Stimulated activated CD8-positive, alpha-beta memory T cell treated with anti-CD3 and anti-CD28 coated beads, Interleukin-15, amount 100 ng/mL, for 4 hours (primary cell): ENCODE measurements at places on chromosomes 3 and 15.

DNA sequence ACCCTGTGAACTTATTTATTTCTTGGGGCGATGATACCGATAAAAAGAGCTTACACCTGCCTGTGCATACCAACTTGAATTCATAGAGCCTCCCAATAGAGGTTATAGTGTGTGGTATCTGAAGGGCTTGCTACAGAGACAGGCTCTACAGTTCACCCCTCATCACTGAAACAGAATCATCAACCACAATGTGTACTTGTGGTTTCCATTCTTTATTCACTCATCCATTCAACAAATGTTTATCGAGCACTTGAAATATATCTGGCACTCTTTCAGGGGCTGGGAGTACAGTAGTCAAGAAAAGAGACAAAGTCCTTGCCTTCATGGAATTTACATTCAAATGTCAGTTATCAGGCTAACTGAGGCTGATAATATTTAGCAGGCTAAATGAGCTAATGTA lies 134.4 kb upstream of the SKOR1 start:
- DNase-seq = no peak

DNA sequence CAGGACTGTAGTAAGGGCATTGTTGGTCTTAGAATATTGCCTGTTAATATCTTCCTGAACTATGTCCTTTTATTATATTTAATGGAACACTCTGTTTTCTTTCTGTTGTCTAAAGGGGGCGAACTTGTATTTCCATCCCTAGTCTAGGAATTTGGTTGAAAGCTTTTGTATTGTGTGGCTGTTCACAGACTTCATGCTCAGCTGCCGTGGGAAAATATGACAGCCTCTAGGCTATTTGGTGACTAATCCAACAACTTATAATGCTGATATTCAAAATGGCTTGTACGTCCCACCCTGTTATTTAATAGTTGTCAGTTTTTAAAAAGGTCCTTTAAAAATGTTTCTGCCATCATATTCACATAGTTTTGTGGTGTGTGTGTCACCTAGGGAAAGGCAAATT lies 202.6 kb downstream of the KLHL25 start:
- DNase-seq = no peak

GRCh38 chr3:59978979-59979378 lies 929.2 kb upstream of the CFAP20DC start:
- no peak for DNase-seq

GRCh38 chr3:106685745-106686144 lies 691.5 kb upstream of the CCDC54 start:
- DNase-seq = no peak

DNA sequence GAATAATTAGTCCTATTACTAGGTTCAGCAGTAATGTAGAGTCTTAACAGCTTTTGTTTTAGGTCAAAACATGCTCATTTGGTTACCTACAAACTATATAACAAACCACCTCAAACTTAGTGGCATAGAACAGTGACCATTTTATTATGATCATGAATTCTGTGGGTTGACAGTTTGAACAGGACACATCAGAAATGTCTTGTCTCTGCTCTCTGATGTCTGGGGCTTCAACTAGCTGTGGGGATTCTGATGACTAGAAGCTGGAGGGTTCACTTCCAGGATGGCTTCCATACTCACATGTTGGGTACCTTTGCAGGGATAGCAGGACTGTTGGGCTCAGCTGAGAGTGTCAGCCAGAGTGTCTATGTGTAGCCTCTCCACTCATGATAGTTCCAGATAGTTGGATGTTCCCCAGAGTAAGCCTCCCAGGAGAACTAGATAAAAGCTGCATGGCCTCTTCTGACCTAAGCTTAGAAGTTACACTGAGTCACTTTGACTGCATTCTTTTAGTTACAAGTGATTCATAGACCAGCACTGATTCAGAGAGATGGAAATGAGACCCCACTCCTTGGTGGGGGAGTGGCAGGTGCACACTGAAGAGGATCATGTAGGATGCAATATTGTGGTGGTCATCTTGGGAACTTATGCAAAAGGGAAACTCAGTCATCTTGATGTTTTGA lies 32.6 kb downstream of the PLCL2 start:
- DNase-seq = no peak

- DNase-seq = no peak
Measured at GRCh38 chr15:76994971-76995945, at the start of gene PSTPIP1. Gene PSTPIP1, plus strand, starts transcription at chr15:76995126. Its CDS starts 448 bp downstream, at chr15:76995574.

DNA sequence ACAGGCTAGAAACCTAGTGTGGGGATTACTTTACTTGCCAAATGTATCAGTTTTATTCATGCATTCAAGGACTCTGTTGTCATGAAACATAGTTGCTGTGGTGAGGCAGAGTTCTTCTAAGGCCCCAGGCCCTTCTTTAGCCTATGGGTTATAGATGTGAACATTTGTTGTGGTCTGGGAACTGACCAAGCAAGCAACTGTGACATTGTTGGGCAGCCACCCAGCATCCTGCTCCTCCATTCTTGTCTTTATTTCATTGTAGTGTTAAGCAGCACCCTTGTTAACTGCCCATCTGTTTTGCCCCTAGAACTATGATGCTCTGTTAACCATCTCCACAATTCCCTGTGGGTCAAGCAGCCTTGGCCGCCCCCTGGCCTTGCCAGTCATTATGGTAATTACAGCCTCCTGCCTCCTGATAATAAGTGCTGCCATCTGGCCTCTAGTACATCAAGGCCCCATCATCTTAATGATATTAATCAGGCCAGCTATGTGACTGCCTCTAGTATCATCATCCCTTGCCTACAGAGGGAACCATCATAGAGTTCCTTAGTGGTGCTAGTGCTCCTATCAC lies 12.2 kb upstream of the IFT57 start:
- no peak for DNase-seq

DNA sequence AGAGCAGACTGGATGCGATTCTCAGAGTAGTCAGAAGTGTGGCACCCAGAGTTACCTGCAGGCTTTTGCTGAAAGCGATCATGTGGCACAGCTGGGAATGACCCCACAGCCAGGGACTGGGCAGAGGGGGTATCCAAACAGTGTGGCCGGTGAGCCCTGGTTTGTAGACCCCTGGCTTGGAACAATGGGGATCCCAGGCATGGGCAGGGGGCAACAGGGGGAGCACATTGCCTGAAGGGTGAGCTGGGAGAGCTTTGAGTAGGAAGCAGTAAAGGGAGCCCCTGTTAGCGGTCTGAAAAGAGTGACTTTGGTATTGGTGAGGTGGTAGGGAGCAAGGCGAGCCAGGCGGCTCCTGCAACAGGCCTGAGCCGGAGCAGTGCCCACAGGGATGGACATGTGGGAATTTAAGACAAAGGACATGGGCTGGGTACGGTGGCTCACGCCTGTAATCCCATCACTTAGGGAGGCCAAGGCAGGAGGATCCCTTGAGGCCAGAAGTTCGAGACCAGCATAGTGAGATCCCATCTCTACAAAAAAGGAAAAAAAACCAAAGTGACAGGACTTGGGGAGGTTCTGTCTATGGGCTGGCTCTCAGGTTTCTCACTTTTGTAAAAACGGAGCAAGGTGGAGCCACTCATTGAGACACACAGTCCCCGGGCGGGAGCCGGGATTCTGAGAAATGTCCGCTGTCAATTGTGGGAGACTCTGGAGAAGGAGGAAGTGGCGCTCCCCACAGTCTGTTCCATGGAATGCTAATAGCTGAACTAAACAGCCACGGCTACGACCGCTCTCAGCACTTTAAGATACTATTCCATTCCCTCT lies 223.8 kb upstream of the LYSMD4 start:
- no peak for DNase-seq

DNA sequence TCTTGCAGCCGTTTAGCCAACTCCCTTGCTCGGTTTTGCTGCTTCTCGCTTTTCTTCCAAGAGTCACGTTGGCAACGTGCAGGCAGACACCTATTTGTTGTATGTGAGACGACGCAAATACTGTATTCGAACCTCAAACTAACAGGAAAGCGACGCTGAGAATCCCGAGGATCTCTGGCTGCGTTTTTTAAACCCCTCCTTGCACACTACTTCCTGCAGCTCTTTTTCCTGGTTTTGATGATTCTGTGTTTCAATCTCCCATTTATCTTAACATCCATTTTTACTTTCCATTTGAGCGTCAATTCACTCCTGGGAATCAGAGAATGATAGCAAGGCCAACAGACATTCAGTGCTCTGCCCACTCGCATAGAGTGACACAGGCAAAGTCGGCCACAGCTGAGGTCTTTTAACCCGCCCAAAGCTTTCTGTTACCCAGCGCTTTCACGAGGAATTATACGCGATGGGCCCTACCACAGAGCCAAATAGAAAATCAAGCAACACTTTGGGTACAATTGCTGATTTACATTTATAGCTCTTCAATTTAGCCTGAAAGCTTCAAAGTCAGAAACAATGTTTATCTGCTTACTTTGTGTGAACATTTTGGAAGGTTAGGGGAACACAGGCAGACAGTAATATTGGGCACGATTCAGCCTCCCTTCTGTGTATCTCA lies 1.6 kb upstream of the ANXA2 start:
- DNase-seq = no peak

DNA sequence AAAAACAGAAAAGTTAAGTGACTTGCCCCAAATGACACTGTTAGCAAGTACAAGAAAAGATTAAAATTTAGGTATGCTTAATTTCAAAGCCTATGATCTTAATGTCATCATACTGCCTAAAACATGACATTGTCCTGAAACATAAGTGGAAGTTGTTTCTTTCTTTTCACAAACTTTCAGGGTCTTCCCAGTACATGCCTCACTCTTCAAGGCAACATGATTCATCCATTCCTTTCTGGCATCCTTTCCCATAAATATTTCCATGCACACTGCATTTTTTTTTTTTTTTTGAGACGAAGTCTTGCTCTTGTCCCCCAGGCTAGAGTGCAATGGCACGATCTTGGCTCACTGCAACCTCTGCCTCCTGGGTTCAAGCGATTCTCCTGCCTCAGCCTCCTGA lies 42.5 kb upstream of the KPNA4 start:
- DNase-seq = no peak

DNA sequence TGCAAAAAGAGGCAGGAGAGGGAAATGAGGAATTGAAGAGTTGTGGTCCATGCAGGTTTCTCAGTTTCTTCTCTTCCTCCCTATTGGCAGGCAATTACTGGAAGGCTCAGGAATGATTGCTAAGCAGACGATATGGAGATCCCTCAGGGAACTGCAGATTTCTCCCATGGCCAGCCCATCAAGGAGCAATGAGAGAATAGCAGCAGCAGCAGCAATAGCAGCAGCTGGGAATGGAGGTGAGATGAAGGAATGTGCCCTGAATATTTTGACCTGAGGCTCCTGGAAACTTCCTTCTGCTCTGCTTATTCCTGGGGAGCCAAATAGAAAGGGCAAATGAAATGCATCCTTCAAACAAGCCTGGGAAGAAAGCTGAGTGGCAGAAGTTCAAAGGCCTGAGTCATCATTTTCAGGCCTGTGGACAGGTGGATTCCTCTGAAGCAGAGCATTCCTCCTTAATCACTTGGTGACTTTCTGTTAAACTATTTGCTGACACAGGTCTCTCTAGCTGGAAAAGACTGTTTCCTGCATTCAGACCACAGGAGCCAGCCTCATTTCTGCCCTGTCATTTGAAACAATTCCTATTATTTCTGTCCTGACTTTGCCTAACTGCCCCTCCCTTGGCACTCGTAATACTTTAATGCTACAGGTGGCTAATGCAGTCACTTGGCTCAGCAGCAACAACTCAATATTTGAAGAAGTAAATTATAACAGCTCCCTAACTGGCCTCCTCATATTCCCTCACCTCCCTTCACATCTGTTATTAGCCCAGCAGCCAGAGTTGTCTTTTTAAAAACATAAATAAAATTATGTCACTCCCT lies 146.9 kb upstream of the GADL1 start:
- no peak for DNase-seq

DNA sequence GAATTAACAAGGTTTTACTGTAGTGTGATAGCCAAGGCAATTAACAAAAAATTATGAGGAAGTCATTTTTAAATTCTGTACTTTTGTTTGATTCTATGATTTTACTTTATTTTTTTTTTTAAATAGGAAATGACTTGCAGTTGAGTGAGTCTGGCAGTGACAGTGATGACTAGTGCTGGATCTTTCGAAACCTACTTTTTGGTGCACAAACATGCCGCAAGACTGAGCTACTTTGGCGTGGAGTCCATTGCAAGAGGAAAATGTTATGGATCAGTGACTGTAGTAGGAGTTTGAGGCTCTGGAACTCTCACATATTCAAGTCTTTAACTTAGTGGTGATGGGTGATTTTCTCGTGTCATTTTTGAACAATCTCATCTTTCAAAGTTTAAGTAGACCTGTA lies 11.6 kb downstream of the EAF1 start:
- DNase-seq = no peak

GRCh38 chr3:40951636-40952035 lies 247.7 kb upstream of the CTNNB1 start:
- no peak for DNase-seq

- DNase-seq = no peak
Measured at GRCh38 chr3:25515171-25515570, 87.1 kb downstream of the RARB start.

GRCh38 chr3:1855841-1856240 lies 242.8 kb upstream of the CNTN4 start:
- no peak for DNase-seq

DNA sequence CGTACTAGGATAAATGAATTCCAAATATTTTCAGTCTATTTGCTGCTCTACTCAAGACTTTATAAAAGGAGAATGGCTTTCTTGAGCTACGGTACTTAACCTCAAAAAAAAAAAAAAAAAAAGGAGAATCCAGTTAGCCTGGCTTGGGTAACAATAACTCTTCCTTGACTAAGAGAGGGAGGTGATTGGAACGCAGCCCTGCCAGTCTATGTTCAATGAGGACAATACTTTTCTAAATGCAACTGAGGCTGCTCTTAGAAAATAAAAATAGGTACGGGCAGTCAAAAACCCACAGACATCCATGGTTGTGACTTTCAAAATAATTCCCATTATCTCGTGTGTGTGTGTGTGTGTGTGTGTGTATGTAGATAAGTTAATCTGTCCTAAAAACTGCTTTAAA lies 661.7 kb upstream of the NAALADL2 start:
- DNase-seq = no peak

DNA sequence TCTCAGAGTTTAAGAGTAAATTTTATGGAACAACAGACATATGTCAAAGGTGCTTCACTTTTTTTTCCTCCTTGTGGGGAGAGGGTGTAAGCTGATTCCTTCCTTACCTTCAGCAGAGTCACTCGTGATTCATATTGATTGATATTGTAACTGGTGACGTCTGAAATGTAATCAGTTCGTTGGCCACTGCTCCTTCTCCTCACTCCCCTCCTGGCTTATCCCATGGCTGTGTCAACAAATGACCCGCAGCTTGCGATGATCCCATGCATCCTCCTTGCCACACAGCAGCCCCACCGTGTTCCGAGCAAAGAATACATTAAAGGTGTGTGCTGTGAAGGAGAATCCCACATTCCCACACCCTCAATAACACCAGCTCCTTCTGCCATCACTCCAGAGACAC lies 7.3 kb downstream of the MGLL start:
- no peak for DNase-seq
